Chondrocyte (in vitro differentiated cells): ENCODE measurements at places on chromosomes 6 and 20. TPM values are rescaled to one million over a fixed set of nuclear protein-coding genes. Genes with fewer than 3 reads are reported as not detected.

- DNase-seq = no peak
- H3K36me3 ChIP-seq = peaks cover 20% of the 10 kb centered on the region
- no peaks in the 10 kb centered on the region for H3K4me1 ChIP-seq
- H3K4me3 ChIP-seq = no peak overlapping the region
Observed at GRCh38 chr6:84123186-84123585, 89.6 kb downstream of the MRAP2 start.

Gene COL21A1
- 68.9 to 173 TPM (median 76.2 TPM) in 3 replicates for total RNA-seq

Gene DNAH8
- total RNA-seq = 0.05 to 0.24 TPM (median 0.15 TPM) in 3 replicates

DNA sequence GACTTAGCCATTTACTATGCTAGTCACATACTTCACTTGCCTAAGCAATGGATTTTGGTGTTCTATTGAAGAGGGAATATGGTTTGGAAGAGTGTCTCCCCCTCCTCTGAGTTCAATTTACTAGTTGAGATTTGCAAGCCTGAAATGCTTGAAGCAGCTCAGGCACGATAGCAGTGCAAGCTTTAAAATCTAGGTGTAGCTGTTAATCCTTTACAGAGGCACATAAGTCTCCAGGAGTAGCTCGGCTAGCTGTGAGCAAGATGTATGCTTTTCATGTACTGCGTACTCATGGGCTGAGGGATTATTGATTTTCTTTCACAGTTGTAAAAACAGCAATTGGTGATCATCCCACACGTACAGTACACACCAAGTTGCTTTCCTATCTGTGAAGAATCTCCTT lies 726 bp downstream of the FLRT3 start:
- peaks cover 10% of the 10 kb centered on the region for H3K27me3 ChIP-seq
- peak overlapping the region; percentile 77 for H3K4me3 ChIP-seq
- peaks cover 32% of the 10 kb centered on the region for H3K4me1 ChIP-seq
- no peak for DNase-seq
